ENCODE measurements at places on chromosomes 4 and X.

GRCh38 chrX:138946926-138947325, 235.4 kb upstream of the FGF13 start:
- no peak for DNase-seq

GRCh38 chr4:153117554-153117953, 86.7 kb upstream of the TRIM2 start:
- no peak for DNase-seq

- DNase-seq: no peak
Measured at GRCh38 chr4:38567457-38567856, 96.5 kb upstream of the KLF3 start.

DNA sequence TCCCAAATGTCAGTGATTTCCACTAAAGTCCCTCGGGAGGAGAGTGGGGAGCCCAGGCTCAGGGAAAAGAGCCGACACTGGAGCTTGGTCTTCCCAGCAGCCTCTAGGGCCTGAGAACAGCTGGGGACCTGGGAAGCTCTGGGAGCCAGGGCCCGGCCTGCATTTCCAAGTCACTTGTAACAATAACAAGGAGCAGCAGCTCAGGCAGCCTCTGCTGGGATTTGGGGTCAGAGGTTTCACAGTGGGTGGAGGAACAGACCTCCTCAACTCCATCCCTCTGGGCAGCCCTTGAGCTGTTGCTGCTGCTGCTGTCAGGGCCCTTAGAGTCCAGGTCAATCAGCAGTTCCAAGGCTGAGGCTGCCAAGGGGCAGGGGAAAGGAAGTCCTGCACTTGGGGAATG, 11.1 kb downstream of the STARD8 start:
- no peak for DNase-seq

DNA sequence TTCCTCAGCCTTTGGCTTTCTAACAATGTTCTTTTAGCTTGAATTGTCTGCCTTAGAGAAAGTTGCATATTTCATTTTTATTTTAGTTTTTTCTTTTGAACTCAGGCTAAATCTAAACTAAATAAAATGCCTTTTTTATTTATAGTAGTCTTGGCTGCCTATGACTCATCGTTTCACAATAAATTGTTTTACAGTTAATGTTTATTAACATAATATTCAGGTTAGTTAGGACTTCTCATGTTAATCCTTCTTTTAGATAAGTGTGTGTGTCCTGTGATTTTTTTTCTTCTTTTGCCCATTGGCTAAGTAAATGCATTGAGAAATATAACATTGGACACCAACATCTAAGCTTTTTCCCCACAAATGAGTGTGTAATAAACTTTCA, 1.6 kb downstream of the RP2 start:
- DNase-seq: no peak

DNA sequence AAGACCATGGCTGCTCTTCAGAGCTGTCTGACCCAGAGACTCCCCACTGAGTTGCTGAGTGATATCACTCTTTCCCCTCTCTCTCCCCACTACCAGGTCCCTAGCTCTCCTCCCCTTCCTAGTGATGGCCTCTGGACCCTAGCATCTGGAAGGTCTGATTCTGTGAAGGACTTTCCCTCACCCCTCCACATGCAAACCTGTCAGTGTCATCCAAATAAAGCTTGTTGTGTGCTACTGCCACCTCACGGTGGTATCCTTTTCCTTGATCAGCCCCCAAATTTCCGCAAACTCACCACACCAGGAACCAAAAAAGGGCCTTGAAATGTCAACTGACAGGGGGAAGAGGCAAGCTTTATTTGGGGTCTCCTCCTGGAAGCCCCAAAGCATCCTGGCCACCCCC, 500.2 kb downstream of the IDS start:
- DNase-seq: no peak

DNA sequence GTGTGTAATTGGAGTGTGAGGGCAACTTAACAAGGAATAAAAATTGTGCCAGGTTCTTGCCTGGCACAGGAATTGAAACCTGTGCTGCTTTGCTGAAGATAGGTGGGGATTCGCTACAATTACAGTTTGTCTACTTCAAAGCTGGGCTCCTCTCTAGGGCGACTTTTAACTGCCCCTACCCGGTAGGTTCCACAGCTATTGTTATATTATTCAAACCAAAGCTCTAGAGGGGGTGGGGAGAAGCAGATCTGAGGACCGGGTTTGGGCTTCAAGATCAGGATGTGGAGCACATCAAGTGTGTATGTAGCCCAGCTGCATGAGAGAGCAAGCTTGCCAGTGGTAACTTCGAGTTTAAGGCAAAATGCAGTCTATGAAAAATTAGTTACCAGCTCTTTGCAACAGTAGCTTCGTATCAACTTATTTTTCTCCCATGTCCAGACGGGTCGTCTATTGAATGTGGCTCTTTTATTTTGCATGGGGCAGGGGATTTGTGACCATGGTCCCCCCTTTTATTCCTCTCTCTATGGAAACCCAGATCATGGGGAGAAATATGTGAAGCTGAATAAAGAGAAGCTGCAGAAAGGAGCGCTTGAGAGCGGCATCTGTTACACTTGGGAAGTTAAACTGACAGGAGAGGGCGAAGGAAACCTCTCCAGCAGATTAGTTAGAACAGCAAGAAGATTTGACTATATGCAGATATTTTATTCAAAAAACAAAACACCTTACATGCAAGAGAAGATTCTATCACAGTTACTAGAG, 3.2 kb upstream of the POU3F4 start:
- DNase-seq: no peak

- no peak for DNase-seq
Measured at GRCh38 chr4:3210467-3210866, 38.5 kb upstream of the MSANTD1 start.

- DNase-seq: no peak
Measured at GRCh38 chrX:48468247-48468671, 1.8 kb downstream of the SLC38A5 start.

- DNase-seq: no peak
Measured at GRCh38 chr4:91233164-91233563, 1070.6 kb upstream of the GRID2 start.

DNA sequence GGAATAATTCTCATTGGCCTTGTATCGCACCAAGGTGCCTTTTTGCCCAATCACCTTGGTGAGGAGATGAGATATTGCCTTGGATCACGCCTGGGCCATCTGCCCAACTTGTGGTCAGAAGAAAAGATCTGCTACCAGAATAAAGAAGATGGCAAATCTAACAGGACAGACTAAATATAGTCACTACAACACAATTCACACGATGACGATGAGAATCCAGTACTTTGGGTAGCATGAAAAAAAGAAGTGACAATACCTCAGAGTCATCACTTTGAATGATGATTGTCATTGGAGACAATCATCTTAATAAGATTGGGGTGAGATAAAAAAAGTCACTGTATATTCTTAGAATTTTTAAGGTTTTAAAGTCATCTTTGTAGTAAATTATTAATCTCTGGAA, 7.3 kb upstream of the MSL3 start:
- DNase-seq: no peak

DNA sequence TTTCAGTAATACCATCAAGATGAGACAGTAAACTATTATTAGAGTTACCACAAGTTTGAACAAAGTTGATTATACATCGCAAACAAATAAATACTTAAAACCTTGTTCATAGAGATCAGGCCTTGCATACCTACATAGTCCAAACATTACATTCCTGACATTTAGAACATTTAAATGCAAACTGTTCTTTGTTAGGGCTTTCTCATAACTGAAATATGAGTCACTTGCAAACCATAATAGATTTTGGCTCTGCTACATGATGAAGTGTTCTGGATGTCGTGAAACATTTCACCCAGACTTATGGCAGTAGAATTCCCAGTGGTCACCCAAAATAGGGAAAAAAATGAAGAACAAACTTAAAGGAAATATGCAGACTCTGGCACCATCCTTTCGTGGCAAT, 75.0 kb downstream of the FAT4 start:
- DNase-seq: no peak

DNA sequence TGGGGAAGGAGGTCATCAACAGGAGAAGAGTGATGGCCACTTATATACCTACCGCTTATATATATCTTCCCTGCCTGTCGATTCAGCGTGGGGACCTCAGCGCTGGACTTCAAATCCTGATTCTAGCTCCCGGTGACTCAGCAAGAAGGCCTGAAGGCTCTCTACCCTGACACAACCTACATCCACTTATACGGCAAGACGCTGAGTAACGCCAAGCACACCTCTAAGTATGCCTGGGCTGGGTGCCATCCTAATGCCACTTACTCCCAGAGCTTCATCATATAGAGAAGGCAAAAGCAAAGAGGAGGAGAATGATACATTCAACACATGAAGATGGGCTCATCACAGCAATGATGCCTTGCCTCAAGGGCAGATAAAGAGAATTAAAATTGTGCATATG, 198.3 kb downstream of the CHIC2 start:
- no peak for DNase-seq

DNA sequence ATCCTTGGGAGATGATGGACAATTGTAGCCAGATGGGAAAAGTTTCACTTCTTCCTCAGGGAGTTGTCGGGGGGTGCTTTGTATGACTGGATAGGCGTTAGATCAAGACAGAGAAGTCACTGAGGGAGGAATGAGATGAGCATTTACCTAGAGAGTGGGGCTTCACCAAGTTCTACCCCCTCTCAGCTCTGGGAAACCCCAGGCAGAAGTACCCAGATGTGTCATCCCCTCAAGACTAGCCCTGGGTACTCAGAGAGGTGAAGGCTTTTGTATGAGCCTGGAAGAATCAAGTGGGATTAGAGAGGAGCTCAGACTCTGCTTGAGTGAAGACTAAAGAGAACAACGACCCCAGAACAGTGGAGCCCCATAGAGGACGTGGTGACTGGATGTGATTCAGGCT, 1.9 kb downstream of the MAGEB1 start:
- DNase-seq: no peak

DNA sequence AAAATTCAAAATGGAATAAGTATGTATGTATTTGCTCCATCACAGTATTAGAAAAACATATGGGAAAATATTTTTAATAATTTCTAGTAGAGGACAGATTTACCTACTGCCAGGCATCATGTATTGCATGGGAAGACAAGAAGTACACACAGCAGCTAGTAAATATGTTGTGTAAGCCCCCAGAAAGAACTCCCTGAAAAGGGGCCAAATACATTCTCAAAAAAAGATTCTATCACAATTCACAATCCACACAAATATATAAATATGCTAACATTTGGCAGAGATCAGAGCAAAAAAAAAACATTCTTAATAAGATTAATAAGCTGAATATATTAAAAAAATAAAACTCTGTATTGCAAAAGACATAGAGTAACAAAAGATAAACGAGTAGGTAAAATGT, 28.0 kb downstream of the SLC10A6 start:
- DNase-seq: no peak

GRCh38 chrX:71081330-71082123, 13.4 kb upstream of the SNX12 start:
- DNase-seq: no peak

- no peak for DNase-seq
Measured at GRCh38 chr4:155914782-155915181, 11.3 kb downstream of the TDO2 start.

GRCh38 chr4:153486281-153487151, 20.4 kb downstream of the TMEM131L start:
- no peak for DNase-seq

DNA sequence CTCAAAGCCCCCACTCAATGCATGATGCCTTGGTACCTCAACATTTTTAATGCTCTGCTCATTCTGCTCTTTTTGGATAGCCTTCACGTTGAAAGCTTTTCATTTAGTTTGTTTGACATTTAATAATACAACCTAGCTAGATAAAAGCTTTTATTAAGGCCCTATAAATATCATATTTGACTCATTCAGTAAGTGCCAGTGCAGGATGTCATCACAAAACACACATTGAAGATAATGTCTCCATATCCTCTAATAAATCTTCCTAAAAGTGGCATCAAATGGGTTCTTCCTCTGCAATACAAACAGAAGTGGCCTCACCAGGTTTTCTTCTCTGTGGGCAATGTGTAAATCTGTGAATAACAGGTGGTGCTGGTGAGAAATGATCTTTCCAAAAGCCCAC, 12.0 kb upstream of the PCYT1B start:
- DNase-seq: no peak

- DNase-seq: no peak
Measured at GRCh38 chr4:102259081-102259480, 86.2 kb downstream of the SLC39A8 start.

GRCh38 chr4:54197926-54198325, 31.2 kb upstream of the PDGFRA start:
- no peak for DNase-seq

All from activated CD8-positive, alpha-beta memory T cell treated with anti-CD3 and anti-CD28 coated beads for 1 hour (primary cell).